ENCODE measurements at places on chromosomes 6 and 20.
A peak's percentile ranks its signal among the peaks of the same experiment; 100 is the strongest.

DNA sequence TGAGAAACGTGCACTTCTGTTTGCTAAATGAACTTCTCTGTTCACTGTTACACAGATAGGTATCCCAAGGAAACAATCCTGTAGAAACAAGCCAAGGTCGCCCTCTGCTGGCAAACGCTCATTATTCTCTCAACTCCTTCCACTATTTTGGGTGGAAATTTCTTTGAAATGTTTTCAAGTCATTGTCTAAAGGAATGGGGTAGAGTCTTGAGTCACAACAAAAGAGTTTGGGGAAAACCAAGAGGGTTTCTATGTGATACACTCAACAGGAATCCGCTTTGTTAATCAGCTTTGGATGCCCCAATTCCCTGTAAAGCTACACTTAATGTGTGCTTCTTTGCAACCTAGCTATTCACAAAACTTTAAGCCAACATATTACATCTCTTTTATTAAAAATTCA lies 4.6 kb upstream of the RAE1 start:
- DNase-seq = peak; percentile 58

GRCh38 chr6:4180652-4181255 lies 45.4 kb upstream of the ECI2 start:
- no peak for DNase-seq

DNA sequence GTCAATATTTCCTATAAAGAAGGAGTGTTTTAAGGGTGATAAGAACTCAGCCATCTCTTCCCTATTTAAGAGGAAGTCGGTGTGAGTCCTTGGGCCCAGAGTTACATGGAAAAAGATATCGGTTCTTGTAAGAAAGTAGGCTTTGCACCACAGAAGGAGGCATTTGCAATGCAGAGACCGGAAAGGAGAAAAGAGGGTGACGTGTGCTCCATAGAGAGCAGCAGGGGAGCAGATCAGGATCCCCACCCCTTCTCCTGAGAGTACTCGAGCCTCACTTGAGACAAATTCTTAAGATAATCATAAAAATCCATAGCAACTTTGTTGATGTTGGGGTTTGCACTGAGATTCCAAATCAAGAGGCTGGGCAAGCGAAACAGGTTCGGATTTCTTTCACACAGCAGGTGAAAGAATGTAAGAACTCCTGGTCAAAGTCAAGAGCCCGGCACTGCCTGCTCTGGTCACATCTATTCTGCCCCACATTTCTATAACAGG lies 27.8 kb downstream of the FOXA2 start:
- no peak for DNase-seq

- peak; percentile 71 for DNase-seq
These were observed at the start of gene TAF4 for GRCh38 chr20:62065674-62066338. TSS of gene TAF4 (minus strand) at chr20:62065881. CDS start at chr20:62065810, 71 bp downstream.

DNA sequence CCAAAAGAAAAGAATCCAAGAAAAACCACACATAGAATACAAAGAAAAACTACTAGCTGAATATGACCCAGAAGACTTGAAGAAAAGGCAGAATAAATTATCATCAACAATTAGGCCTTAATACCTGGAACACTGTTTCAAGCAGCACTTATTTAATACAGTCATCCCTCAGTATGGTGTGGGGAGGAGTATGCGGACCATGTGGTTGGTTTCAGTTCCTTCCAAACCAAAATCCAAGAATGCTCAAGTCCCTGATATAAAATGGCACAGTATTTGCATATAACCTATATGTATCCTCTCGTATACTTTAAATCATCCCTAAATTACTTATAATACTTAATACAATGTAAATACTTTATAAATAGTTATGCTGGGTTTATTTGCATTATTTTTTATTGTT lies 16.1 kb downstream of the CDK19 start:
- no peak for DNase-seq

DNA sequence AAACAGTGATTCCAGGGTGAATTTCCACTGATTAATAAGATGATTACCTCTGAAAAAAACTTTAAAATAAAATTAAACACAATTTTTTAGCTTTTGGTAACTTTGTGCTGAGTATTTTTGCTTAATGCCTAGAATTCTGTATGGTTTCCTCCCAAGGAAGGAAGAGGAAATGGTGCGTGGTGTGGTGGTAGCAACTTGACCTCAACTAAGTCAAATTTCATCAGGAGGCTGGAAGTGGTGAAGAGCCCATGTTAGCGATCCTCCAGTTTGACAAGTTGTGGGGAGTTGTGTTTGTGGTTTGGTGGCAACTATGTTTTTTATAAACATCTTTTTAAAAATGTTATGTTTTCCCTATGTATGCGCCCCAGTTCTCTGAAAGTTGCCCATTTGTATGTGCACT lies 5.0 kb upstream of the RTF2 start:
- no peak for DNase-seq

DNA sequence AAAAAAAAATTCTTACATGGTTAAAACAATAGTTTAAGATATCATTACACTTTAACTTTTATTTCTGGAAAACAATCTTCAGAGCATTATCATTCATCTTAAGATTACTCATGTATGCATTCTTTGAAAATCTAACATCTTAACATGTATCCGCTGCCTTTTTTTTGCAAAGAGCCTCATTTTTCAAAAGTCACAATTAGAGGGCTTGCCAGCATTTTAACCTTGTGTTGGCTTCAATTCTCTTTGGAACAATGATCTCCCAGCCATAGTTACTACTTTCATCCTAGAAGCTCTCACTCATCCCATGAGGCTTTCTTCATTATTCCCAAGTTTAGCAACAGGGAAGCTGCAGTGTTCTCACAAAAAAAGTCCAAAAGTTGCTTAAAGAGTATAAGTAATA lies 330.8 kb downstream of the BCKDHB start:
- no peak for DNase-seq

GRCh38 chr20:32991383-32991782 lies 12.8 kb downstream of the SUN5 start:
- DNase-seq = no peak

DNA sequence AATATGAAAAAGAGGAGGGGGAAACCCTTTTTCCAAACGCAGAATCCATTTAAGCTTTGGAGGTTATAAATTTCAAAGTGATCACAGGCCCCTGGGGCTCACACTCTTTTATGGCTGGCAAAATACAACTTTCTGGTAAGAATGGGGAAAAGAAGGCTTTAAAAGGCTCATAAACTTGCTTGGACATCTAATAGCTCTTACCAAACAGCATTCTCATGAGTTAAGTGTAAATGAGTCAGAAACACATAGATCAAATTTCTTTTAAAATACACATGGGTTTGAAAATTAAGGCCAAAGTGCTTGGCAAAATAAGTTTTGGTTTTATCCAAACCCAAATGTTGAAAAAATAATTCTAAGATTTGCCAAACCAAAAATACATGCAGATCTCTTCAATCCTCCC lies 154.6 kb downstream of the SOBP start:
- DNase-seq = no peak

GRCh38 chr6:89729818-89730217 lies 89.8 kb downstream of the MDN1 start:
- DNase-seq = no peak

- no peak for DNase-seq
These were observed 102.8 kb downstream of the IRF4 start for GRCh38 chr6:494394-494793.

GRCh38 chr6:22699151-22699550 lies 129.8 kb downstream of the HDGFL1 start:
- no peak for DNase-seq

DNA sequence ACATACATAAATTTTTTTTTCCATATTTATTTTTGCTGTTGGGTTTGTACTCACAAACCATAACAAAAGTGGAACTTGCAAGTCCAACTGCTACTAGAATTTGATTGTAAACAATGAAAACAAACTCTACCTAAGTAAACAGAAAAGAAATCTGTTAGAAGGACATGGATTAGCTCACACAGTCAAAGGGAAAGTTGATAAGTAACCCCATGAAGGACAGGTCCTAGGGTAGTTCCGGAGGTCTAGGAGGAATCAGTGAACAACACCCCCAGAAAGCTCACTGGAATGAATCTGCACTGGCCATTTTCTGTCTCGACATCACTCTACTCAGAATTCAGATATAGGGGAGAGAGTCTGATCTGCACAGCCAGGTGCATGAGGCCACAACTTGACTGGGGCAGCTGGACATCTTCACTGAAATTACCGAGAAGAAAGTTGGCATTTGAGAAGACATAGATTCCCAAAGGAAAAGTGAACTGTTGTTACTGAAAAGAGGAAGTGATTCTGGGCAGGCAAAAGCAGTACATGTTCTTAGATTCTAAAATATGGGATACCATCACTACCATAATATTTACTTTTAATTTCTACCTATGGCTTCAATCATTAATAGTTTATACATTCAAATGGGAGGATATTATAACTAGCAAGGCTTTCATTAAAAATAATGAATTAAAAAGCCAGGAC lies 76.4 kb downstream of the HMGN3 start:
- DNase-seq = no peak

DNA sequence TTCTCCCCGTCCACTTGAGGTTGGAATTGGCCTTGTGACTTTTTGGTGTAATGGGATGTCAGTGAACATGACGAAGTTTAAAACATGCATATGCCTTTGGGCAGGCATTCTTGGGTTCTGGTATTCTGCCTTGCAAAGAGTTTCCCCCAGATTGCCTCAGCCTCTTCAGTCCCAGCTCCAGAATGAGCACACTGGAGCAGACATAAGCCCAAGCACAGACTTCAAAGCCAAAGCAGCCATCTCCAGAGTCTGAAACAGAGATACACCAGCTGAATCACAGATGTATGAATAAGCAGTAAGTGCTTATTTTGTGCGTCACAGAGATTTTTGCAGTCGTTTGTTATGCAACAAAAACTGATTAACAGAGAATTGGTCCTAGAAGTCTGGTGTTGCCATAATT lies 546.0 kb downstream of the FRK start:
- DNase-seq = no peak

GRCh38 chr6:144500892-144501291 lies 215.8 kb downstream of the UTRN start:
- no peak for DNase-seq

DNA sequence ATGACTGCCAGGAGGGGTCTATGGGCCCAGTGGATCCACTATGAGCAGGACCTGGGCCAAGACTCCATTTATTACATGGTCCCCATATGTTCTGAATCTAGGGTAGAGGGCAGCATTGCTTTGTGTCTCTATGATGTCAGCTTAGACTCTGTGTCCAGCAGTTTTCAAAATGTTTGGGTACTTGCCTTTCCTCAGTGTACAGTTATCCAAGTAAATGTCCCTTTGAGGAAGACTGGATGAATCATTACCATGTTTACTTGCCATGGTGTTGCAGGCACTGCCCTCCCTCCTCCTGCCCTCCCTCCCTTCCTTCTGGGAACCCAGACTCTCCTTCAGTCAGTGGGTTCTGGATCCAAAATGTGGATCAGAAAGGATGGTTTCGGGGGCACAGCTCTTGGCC lies 108.6 kb downstream of the NRN1 start:
- DNase-seq = no peak

GRCh38 chr20:8126181-8126580 lies 5.9 kb upstream of the PLCB1 start:
- no peak for DNase-seq

GRCh38 chr6:44715188-44715587 lies 327.7 kb downstream of the CDC5L start:
- no peak for DNase-seq
